ENCODE measurements at places on chromosomes 13 and 19. TPM values are rescaled to one million over a fixed set of nuclear protein-coding genes. Genes with fewer than 3 reads are reported as not detected.

The ZNF439 gene
- 5.9 TPM for total RNA-seq

DNA sequence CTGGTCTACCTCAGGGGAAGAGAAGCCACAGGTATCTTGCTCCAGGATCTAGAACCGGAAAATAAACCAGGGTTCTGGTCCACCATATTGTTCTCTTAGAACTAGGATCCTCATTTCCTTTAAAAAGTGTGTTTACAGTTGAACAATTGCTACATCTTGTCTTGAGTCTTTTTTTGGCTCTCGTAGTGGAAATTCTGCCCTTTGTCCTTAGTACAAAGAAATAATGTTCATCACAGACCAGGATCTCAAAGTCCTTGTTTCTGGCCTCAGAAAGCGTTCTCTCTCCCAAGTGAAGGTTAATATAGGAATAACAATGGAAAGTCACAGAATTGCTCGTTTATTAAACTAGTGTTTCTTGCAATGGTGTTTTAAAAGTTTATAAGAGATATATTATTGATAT, 20.8 kb downstream of the KLF2 start:
- DNase-seq, result no peak

- DNase-seq, result no peak
These were observed 36.7 kb upstream of the LPAR6 start for GRCh38 chr13:48449656-48450055.

DNA sequence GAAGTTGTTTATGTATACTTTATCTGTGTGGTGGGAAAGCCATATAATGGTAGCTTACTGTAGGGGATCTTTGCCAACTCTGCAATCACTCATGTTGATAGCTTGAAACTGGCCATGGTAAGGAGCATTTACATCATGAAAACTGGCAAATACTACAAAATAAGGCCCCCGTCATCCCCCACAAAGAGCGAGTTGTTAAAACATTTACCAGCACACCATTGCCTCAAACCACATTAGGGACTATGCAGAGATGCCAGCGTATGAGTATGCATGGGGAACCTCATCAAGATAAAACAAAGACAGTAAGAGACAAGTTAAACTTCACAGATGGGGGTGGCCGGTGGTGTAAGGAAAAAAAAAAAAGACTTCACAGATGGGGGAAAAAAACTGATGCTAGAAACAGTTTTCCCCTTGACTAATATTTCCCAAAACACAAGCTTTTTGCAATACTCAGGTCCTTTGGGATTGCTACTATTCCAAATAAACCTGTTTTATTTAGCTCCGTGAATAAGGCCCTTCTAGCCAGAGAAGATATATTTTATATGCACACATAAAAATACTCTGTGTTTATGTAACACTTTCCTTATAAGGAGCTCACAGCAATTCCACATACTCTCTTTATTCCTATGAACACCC, 70.6 kb upstream of the SERP2 start:
- peak; percentile 85 for DNase-seq

The ZNF577 gene
- total RNA-seq, result 14.2 TPM

- DNase-seq, result no peak
These were observed 591 bp downstream of the DEDD2 start for GRCh38 chr19:42216653-42217519.

The FREM2 gene
- total RNA-seq, result 0.98 TPM

The ITGBL1 gene
- 6.4 TPM for total RNA-seq

DNA sequence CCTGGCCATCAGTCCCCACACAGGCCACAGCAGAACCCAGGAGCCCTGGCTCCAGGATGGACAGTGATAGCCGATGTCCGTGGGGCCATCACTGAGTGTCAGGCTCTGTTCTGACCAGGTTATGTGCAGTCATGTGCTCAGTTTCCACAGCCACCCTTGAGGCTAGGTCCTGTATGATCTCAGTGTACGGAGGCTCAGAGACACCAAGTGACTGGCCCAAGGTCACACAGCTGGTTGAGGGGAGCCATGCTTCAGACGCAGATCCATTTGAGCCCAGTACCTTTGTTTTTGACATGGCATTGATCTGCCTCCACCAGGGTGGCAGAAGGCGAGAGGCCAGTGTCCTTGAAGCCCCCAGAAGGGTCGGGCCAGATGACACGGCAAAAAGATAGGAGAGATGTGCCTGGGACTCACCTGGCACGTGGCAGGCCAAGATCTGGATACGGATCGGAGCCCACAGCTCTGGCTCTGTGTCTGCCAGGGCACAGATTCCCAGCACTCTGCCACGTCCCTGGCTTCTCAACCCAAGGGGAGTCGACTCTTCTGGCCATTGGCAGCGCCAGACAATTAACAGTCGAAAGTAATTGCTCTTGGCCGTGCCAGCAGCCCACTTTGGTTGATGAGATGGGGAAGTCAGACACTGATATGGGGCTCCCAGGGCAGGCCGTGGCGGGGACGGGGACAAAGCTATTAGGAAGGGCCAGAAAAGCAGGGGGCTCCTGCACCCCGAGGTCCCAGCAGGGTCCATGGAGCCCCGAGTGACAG, 15.6 kb downstream of the EVI5L start:
- DNase-seq, result no peak

GRCh38 chr13:91726671-91727070, 328.2 kb downstream of the GPC5 start:
- no peak for DNase-seq

The ZNF382 gene
- total RNA-seq, result 3.7 TPM

DNA sequence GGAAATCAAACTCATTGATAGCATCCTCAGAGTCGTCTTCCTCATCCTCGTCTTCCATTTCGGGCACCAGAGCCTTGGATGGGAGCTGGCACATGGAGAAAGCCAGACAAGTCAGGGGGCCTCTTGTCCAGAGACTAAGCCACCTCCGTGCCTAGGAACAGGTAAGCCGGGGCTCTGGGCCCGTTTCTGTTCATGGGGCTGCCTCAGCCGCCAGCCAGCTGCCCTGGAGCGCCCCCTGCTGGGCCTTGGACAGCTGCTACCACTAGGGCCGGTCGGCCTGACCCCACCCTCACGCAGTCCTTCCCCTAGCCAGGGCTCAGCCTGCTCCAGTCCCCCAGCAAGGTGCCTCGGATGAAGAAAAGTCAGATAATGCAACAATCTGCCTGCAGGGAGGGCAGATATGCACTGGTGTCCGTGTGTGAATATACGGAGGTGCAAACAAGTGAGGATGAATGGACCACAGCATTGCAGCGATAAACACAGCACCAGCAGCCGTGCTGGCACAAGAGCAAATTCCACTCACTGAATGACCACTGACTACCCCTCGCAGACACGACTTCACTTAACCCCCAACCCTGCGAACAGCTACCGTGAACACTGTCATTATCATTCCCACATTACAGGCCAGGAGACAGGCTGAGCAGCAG, 11.9 kb upstream of the PRKD2 start:
- no peak for DNase-seq

GRCh38 chr13:98327371-98328270, 150.6 kb upstream of the RNF113B start:
- DNase-seq, result no peak

- no peak for DNase-seq
These were observed 5.9 kb downstream of the CACNG7 start for GRCh38 chr19:53915000-53915399.

The HIPK4 gene
- 0.74 TPM for total RNA-seq

GRCh38 chr19:52200044-52200443, 10.2 kb downstream of the PPP2R1A start:
- no peak for DNase-seq

GRCh38 chr19:47582320-47582909, 9.5 kb upstream of the ZNF541 start:
- DNase-seq, result no peak

DNA sequence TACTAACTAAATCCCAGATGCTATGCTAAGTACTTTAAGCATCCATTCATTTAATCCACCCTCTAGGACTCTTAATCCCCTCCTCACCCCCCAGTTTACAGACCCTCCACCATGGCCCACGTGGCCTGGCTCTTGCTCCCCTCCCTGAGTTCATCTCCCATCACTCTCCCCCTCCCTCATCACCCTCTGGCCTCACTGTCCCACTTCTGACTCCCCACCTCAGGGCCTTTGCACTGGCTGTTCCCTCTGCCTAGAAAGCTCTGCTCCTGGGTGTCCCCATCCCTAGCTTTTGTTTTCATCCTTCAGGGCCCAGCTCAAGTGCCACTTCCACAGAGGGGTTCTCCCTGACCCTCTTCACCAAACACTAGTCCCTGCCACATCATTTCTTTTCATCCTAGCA, 4.2 kb downstream of the B9D2 start:
- no peak for DNase-seq

The DGKH gene
- total RNA-seq, result 29.7 TPM

The SOHLH2 gene
- total RNA-seq, result not detected

- DNase-seq, result no peak
These were observed 1395.8 kb downstream of the SLITRK5 start for GRCh38 chr13:89066868-89067466.

The NANOS2 gene
- total RNA-seq, result not detected

DNA sequence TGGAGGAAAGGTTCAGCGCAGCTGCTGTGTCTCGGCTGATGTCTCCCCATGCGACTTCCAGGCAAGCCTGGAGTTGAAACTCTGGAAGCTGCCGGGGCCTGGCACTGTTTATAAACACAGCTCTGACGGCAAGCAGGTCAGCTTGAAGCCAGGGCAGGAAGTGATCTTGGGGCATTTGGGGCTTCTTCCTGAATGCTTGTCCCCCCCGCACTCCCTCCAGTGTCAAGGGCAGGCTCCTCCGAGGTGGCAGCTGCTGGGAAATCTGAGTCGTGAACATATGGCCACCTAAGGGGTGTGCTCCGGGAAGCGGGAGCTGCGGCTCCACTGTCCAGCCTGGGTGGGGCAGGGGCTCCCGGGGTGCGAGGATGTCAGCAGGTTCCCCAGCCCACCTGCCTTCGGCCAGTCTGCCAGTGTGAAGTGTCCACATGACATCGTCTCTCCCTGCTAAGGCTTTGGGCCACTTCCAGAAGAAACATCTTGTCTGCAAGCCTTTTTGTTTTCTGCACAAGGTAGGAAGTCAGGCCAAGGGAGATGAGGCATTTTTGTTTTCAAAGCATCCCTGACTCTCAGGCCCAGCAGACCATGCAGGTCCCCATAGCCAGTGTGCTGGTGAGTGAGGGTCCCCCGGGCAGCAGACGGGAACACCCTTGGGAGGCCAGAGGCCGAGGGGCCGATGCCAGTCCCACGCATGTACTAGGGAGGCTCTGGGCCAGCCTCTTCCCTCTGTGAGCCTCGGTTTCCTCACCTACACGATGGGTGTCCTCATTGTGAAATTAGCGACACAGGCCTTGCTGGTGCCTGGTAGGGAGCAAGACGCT, 2.7 kb downstream of the PIAS4 start:
- no peak for DNase-seq

GRCh38 chr19:18768046-18768771, 22.9 kb downstream of the COMP start:
- DNase-seq, result no peak

- DNase-seq, result no peak
These were observed 43.5 kb upstream of the SHISA2 start for GRCh38 chr13:26095338-26095737.

- no peak for DNase-seq
These were observed at the start of gene PRR36 for GRCh38 chr19:7874076-7874896. Gene PRR36 (minus strand): TSS chr19:7874390. CDS start chr19:7873689, 701 bp downstream.

- DNase-seq, result no peak
These were observed 1.3 kb upstream of the ZNF181 start for GRCh38 chr19:34732612-34733211.

The NLRP5 gene
- total RNA-seq, result not detected

The ELSPBP1 gene
- not detected for total RNA-seq
